Right ventricle myocardium superior (tissue), 1 donor: ENCODE measurements at places on chromosomes 2 and 18.

GRCh38 chr2:102085238-102085637 lies 57.3 kb upstream of the IL1R1 start:
- no peak for DNase-seq

DNA sequence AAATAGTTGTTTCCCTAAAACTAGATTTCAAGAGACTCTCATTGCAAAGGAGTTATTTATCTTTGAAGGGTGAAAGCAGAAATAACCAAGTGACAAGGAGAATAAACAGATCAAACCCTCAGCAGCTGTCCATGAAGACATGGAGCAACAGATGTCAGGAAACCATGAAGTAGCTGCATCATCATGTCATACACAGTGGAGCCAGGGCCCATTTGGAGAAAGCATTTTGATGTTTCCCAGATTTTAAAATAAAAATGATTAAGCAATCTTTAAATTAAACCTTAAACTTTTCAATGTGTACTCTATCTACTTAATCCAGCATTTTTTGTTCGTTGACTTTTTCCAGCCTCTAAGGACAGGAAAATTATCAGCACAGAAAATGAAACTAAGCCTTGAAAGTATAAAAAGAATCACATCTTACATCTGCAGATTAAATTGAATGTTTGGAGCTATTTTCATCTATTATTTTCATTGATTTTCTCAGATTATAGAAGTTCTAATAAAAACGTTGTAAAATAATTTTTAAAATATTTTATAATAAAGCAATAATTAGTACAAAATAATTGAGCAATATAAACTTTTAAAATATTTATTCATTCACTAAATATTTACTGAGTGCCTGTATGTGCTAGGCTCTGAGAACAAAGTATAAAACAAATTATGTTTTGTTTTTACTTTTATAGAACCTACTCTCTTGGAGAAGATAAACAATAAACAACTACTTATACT lies 860.1 kb downstream of the BCL11A start:
- DNase-seq, result no peak

DNA sequence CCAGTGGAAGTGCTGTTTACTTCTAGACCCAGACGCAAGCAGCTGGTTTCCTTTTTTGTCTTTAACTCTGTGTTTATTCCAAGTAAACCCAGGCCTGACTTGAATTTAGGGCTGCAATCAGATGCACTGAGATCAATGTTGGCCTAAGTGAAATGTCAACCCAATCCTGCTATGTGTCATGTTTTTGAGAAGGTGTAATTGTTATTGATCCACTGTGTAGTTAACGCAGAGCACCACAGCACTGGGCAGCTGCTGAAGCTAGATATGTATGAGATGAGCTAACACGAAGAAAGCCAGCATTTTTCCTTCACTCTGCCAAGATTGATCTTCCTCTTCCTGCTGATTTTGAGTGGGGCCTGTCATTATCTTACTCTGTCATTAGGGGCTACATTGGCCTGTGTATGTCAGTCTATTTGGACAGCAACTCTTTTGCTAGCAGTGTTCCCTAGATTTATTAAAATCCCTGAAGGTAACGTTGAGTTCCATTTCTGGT lies 18.9 kb upstream of the DLX1 start:
- DNase-seq, result no peak

DNA sequence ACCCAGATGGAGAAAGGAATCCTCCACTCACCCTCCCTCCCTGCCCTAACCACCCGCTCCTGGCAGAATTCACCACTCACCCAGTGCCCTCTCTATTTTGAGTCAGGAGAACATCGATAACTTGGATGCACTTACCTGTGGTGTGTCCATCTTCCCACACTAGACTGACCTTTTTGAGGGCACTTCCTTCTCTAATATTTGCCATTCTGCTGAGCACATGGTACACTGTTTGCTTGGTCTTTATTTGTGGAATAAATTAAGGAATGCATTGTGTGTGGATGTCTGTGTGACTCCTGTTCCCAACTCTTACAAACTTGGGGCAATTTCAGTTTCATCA lies 133.7 kb downstream of the ACKR3 start:
- no peak for DNase-seq

- DNase-seq, result no peak
Measured at GRCh38 chr2:105553538-105554196, 154.8 kb upstream of the FHL2 start.

DNA sequence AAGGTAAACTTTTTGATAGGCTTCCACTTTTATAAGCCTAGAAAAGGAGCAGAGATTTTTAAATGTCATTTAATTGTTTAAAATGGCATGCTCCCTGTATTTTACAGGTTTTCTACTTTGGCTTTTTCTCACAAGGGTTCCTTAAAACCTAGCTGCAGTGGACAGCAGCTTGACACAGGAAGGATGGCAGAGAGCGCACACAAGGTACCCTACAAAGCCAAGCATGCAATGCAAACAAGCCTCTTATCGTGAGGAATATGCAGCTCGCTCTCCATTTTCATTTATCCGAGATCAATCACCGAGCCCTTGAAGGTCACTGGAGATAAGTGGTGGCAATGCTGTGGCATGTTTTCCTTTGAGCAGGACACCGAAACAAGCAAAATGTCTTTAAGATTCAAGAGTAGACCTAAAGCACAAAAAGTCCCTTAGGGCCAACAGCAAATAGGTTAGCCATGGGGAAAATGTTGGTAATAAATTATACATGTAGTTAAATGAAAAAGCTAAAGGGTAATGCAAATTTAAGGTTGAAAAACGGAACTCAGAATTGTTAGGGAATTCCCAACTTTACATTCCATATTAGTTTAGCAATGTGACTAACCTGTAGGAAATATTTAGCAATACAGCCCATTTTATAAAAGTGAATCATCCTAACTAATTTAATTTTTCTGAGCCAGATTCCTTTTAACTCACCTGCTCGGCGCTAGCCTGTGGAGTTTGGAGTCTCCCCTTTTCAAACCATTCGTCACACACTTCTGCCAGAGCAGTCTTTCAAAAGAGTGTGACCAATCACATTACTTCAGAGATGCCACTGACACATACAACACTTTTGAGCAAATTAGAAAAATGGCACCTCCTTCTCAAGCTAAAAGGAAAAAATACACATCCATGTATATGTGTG lies 337.9 kb upstream of the PKDCC start:
- no peak for DNase-seq

DNA sequence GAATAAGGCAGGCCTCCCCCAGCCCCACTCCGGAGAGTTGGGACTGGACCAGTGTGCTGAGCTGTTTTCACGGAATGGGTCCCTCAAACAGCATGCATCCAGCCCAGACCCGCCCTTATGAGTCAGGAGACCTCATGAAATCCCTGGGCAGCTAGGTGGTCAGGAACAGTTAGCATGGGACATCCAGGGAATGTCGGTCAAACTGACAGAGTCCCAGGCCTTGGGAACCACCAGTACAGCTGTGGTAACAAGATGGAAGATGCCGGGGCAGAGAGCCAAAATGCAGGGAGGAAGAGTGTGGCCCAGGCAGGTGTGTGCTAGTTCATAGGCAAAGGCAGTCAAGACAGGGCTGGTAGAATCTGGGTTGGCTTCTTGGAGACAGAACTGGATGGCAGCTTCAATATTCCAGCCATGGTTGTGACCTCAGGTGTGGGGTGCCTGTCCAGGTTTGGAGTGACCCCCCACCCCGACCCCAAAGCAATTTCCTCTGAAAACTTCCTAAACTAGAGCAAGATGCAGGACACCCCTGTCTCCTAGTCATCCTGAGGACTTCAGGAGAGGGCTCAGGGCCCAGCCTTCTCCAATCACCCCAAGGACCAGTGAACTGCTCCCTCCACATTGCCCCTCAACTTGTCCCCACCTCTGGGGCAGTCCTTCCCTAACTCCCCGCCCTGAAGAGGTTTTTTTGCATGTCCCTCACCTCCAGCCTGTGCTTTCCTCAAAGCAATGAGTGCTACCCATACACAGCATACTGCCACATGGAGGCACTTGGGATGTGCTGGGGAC lies 46.5 kb downstream of the KCNIP3 start:
- DNase-seq, result peak; percentile 22

DNA sequence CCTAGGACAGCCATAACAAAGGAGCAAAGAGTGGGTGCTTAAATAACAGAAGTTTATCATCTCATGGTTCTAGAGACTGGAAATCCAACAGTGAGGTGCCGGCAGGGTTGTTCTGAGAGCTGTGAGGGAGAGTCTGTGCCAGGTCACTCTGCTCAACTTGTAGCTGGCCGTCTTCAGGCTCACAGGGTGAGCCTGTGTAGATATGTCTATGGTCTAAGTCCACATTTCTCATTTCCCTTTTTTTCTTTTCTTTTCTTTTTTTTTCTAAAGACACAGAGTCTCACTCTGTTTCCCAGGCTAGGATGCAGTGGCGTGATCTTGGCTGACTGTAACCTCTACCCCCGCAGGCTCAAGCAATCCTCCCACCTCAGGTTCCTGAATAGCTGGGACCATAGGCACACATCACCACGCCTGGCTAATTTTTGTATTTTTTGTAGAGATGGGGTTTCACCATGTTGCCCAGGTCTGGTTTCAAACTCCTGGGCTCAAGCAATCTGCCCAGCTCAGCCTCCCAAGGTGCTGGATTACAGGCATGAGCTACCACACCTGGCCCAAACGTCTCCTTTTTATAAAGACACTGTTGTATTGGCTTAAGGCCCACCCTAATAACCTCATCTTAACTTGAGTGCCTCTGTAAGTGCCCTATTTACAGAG lies 142.2 kb downstream of the SP3 start:
- no peak for DNase-seq

DNA sequence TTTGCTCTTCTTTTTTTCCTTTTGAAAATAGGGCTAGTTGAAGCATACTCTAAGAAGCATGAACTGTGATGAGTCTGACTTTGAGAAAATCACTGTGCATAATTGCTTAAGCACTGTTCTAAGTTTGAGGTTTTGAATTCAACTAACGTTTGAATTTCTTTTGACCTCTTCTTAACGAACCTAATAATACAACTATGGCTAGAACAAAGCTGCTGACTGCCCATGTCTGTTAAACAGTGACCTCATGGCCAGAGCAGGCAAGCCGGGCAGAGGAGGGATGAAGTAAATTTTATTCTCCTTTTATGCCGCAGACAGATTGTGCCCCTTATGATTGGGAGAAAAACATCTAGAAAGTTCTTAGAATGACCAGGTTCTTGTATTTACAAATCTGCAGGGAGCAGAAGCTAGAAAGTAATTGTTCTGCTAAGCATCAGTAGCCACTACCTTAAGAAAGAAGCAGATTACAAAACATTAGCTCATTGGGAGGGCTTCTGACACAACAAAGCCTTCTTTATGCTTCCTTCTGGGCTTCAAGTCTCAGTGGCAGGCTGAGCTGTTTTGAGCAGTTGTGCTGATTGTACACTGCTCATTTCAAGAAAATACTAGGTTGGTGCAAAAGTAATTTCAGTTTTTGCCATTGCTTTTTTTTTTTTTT lies 97.8 kb upstream of the RASGRP3 start:
- DNase-seq, result no peak

GRCh38 chr2:164205347-164205746 lies 415.9 kb downstream of the GRB14 start:
- DNase-seq, result no peak

DNA sequence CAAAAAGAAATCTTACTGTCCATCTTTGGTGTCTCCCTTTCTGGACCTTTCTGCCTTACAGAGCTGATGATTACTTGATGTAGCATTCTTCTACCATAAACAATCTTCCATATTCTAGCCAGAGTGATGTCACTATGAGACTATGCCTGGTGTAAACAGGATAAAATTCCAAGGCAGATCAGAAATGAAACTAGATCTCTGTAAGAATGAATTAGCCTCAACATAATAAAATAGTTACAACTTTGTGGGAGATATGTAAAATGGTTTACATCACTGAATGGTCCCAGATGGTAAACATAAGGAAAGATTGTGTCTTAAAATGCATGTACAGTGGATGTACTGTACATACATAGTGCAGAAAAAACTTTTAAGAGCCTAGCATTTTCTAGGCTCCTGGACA lies 112.3 kb upstream of the ZNF521 start:
- DNase-seq, result no peak

- DNase-seq, result no peak
Measured at GRCh38 chr18:61898640-61899101, 5.9 kb upstream of the RNF152 start.

DNA sequence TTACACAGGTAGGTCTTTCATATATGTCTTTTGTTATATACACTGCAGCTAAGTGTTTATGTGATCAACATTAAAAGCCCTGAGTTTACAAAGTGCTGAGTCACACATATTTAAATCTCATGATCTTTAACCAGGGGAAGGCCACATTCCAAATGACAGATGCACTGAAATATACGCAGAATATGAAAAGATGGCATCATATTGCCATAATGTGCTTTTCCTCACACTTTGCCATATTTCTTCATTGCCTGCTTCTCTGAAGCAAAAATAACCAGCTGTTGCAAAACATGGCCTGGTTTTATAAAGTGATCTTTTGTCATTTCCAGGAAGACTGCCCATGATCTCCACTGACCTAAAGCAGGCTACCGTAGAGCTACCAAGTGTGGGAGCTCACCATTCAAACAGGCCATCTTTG lies 93.5 kb upstream of the MAPRE2 start:
- DNase-seq, result no peak

- no peak for DNase-seq
Measured at GRCh38 chr18:47619771-47620448, 310.5 kb downstream of the SMAD2 start.

DNA sequence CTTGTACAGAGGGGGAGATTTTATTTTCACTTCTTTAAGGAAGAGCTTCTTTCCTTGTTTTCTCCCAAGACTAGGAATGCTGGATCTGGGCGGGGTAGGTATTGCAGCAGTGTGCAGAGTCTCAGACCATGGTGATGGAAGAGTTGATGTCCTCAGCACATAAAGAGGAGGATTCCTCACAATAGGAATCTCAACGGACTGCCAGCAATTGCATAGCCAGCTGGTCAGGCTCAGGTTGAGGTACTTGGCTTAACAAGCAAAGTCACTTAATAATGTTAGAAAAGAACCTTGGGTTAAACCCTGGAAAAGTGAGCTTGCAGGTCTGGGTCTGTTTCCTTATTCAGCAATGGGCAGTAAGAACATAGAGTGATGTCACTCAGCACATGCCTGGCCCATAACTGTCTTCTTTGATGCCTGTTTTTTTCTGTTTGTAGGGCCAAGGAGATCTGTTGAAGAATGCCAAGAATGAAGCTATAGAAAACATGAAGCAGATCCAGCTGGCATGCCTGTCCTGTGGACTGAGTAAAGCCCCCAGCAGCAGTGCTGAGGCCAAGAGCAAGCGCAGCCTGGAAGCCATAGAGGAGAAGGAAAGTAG lies 342.1 kb downstream of the PLCL1 start:
- no peak for DNase-seq

- DNase-seq, result no peak
Measured at GRCh38 chr2:79620679-79621078, 107.8 kb downstream of the CTNNA2 start.

DNA sequence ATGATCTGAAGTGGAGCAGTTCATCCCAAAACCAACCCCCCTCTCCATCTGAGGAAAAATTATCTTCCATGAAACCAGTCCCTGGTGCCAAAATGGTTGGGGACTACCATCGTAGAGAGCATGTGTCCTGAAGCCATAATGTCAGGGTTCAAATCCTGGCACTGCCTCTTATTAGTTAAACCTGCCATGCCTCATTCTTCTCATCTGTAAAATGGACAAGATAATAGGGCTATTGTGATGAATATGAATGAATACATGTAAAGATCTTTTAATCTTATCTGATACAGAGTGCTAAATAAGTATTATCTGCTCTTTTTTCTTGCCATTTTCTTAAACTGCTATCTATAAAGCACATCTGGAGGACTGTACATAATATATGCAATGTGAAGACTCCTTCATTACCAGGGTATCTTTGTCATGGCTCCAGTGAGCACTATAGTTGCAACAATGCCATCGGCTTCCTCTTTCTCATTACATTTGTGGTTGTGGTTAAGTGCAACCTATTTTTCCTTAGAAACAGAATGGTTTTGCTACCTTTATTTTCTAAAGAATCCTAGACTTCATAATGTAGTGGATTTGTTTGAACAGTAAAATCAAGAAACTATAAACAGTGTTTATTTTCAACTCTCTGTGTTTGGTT lies 27.0 kb downstream of the MFSD6 start:
- no peak for DNase-seq
